ENCODE measurements at places on chromosomes 11 and 22.

DNA sequence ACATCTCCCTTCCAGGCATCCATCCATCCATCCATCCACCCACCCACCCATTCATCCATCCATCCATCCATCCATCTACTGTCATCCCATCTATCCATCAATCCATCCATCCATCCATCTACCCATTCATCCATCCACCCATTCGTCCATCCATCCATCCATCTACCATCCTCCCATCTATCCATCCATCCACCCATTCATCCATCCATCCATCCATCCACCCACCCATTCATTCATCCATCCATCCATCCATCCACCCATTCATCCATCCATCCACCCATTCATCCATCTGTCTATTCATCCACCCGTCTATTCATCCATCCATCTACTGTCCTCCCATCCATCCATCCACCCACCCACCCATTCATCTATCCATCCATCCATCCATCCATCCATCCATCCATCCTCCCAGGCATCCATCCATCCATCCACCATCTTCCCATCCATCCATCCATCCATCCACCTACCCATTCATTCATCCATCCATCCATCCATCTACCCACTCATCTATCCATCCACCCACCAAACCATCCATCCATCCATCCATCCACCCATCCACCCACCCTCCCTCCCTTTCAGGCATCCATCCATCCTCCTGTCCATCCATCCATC, 33.7 kb downstream of the OSBPL5 start:
- DNase-seq: no peak

DNA sequence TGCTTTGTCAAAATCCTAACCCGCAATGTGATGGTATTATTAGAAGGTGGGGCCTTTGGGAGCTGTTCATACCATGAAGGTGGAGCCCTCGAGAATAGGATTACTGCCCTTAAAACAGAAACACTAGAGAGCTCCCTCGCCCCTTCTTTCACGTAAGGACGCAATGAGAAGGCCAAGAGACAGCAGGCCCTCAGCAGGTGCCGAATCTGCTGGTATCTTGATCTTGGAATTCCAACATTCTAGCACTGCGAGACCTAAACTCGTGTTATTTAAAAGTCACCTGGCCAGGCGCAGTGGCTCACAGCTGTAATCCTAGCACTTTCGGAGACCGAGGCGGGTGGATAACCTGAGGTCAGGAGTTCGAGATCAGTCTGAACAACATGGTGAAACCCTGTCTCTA, 33.1 kb downstream of the LARGE1 start:
- no peak for DNase-seq

DNA sequence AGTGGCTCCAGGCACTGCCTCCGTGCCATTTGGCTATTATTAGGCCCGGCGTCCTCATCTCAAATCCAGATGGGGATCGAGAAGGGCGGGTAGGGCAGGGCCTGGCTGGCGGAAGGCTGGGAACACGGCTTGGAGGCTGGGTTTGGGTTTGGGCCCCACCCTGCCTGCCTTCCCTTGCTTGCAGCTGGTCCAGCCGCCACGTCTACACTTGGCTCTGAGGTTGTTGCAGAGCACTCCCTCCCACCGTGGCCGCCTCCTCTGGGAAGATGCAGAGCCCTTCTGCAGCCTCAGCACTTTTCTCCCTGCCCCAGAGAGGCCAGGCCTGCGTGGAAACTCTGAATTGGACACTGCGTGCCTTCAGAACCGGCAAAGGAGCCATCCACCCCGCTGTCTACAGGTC, 5.2 kb upstream of the SMTN start:
- no peak for DNase-seq

GRCh38 chr11:29019960-29020683, 911.9 kb downstream of the METTL15 start:
- no peak for DNase-seq
